ENCODE measurements at places on chromosomes 3 and 15. TPM values are rescaled to one million over a fixed set of nuclear protein-coding genes. Genes with fewer than 3 reads are reported as not detected.

CYP11A1 gene
- 0.56 TPM for total RNA-seq

SLCO2A1 gene
- total RNA-seq = 2.5 TPM

PKM gene
- 791 TPM for total RNA-seq

NANOGP8 gene
- total RNA-seq = not detected

WDR49 gene
- total RNA-seq = 0.32 TPM

PODXL2 gene
- total RNA-seq = 39.1 TPM

RFC4 gene
- total RNA-seq = 52.6 TPM

TP63 gene
- total RNA-seq = 1.2 TPM

AADACL2 gene
- total RNA-seq = not detected

HRG gene
- not detected for total RNA-seq
